Activated CD8-positive, alpha-beta T cell treated with anti-CD3 and anti-CD28 coated beads, Interleukin-2, amount 10 ng/mL, durations not matched to agents 7 days and 5 days (primary cell): ENCODE measurements at places on chromosomes 7 and 10. TPM values are rescaled to one million over a fixed set of nuclear protein-coding genes. Genes with fewer than 3 reads are reported as not detected.

DNA sequence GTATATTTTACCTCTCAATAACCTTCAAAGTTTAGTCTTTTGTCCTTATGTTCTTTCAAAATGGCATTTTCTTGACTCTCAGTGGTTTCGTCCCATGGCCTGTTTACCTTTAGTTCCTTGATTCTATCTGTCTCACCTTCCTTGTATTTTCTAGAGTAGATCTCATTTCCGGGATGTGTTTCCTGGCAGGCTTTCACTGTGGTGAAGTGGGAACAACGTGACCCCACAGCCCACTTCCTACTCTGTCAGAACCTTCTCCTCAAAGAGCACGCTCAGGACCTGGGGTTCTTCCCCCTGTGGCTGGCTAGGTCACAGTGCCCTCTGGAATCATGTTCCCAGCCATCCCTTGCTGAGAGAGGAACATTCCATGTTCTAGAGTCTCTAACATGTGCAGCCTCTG is 129.9 kb upstream of the ZNF32 start:
- peak; percentile 36 for DNase-seq

GRCh38 chr10:37125191-37125732 is at the start of gene ANKRD30A:
TSS of gene ANKRD30A (plus strand) at chr10:37125598. CDS start at chr10:37125788, 190 bp downstream.
- no peak for DNase-seq

DNA sequence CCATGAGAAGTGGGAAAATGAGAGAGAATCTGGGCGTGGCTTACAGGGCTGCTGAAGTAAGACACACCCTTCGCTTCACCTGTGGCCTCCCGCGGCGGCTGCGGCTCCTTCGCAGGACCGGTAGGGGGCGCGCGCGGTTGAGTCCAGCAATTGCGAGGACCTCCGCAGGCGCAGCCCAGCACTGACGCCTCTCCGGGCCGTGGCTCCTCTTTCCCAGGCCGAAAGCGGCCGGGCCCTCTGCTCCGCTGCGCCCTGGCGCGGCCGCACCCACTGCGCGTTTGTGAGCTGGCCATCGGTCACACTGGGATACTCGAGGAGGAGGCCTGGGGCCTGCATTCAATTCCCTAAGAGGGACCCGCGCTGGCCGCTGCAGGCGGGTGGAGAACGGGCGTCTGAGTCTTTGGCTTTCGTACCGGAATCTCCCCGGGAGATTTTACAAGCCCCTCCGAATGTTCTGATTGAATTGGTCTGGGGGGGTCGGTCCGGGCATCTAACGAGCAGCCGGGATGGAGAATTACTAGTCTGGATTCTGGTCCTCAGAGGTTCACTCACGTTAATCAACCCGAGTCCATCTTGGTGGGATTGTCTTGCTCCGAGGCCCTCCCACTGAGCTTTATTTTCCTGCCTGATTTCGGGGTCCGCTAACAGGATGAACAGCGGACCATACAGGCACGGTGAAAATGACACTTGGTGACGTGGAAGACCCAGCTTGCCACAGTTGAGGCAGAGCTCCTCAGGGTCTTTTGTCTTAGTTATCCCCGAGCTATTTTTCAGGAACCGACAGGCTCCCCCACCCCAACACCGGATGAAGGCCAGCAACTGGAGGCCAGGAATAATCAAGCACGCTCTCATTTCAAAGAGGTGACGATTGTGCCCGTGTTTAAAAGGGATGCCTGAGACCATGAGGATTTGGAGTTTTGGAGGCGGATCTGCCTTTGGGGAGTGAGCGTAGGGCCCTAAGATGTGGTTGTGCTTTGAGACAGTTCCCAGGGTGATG is at the start of gene LRRD1:
TSS of gene LRRD1 (minus strand) at position 215 of the 997 bp plus-strand sequence. CDS start 13,940 bp downstream, outside the sequence.
- peak; percentile 92 for DNase-seq

PGAM2 gene
- total RNA-seq: 0.34 TPM

DNA sequence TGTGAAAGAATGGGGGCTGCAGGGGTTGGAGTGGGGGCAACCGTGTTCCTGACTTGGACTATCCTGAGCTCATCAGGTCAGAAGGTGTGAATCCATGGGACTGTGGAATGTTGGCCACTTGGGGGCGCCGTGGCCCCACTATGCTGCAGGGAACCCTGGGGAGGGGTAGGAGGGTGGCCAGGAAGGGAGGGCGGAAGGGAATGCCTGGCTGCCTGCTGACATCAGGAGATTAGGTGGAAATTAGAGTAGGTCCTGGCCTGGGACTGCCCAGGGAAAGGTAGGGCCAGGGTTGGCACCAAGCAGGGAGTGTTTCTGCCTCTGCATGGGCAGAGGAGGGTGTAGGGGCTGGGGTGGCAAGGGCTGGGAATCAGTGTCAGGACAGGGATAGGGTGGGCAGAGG is 65.8 kb upstream of the PRSS58 start:
- DNase-seq: peak; percentile 53

DNA sequence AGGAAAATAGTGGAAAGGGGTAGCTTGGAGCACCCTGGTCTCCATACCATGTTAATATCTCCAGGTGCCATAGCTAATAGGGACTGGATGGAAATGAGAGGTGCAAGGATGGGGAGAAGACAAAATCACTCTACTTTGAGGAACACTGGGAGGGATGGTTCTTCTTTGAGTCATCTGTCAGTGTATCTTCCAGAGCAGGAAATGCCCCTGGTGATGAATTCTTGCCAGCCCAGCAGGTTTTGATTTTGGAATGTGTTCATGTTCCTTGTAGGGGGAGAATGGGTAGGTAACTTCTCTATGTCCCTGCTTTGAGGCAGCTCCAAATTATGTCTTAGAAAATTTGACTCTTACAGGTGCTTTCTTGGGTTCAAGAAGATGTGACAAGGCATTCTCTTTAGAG is 177.0 kb upstream of the GLI3 start:
- no peak for DNase-seq

COL13A1 gene
- not detected for total RNA-seq

- DNase-seq: no peak
Observed at GRCh38 chr7:31687024-31687748, at the start of gene PPP1R17. TSS of gene PPP1R17 (plus strand) at chr7:31687215. CDS start at chr7:31692442, 5,227 bp downstream.

- DNase-seq: no peak
Observed at GRCh38 chr10:70550459-70550858, 52.1 kb downstream of the PRF1 start.

DNA sequence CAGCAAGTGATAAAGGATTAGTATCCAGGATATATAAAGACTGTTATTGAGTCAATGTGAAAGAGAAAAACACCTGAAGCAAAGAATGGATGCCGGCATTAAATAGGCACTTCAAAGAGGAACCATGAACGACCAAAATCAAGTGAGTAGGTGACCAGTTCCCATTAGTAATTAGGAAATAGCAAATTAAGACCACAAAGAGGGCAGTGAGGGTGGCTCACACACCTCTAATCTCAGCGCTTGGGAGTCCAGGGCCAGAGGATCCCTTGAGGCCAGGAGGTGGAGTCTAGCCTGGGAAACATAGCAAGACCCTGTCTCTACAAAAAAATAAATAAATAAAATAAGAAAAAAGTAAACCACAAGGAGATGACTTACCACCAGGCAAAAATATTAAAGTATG is 1.5 kb upstream of the ANTXRL start:
- no peak for DNase-seq
